ENCODE measurements at places on chromosomes 6 and 20. TPM values are rescaled to one million over a fixed set of nuclear protein-coding genes. Genes with fewer than 3 reads are reported as not detected.
A peak's percentile ranks its signal among the peaks of the same experiment; 100 is the strongest.

Gene EBF4
- total RNA-seq: not detected

- no peaks in the 10 kb centered on the region for H3K4me1 ChIP-seq
- no peaks in the 10 kb centered on the region for H3K27me3 ChIP-seq
- no peak overlapping the region for H3K4me3 ChIP-seq
Observed at GRCh38 chr6:117495869-117496268, 13.4 kb downstream of the DCBLD1 start.

Gene XKR7
- not detected for total RNA-seq

- H3K27me3 ChIP-seq: no peaks in the 10 kb centered on the region
- no peaks in the 10 kb centered on the region for H3K36me3 ChIP-seq
- no peaks in the 10 kb centered on the region for H3K4me1 ChIP-seq
- no peak overlapping the region for H3K27ac ChIP-seq
Observed at GRCh38 chr6:92710048-92710447, 709.3 kb downstream of the EPHA7 start.

Gene FAM83C
- total RNA-seq: not detected

- peak overlapping the region; percentile 63 for H3K27ac ChIP-seq
- peaks cover 7% of the 10 kb centered on the region for H3K27me3 ChIP-seq
- peak; percentile 31 for DNase-seq
- H3K4me3 ChIP-seq: no peak overlapping the region
Observed at GRCh38 chr20:51631011-51631950, 88.8 kb upstream of the NFATC2 start.

GRCh38 chr20:46214824-46215488 is 93.3 kb downstream of the CDH22 start:
- no peak overlapping the region for H3K27ac ChIP-seq
- peaks cover 26% of the 10 kb centered on the region for H3K4me1 ChIP-seq
- no peak overlapping the region for H3K4me3 ChIP-seq
- peaks cover 38% of the 10 kb centered on the region for H3K27me3 ChIP-seq
- no peak for DNase-seq
- H3K36me3 ChIP-seq: no peaks in the 10 kb centered on the region

Gene PPP1R14C
- 14.1 TPM for total RNA-seq

Gene PRND
- total RNA-seq: not detected

GRCh38 chr6:145670311-145670710 is 65.0 kb downstream of the EPM2A start:
- no peak overlapping the region for H3K4me3 ChIP-seq
- H3K27me3 ChIP-seq: no peaks in the 10 kb centered on the region
- no peak overlapping the region for H3K27ac ChIP-seq
- H3K36me3 ChIP-seq: no peaks in the 10 kb centered on the region
- DNase-seq: no peak

Gene GJA1
- 0.67 TPM for total RNA-seq

- no peak for DNase-seq
- no peaks in the 10 kb centered on the region for H3K36me3 ChIP-seq
- no peak within 1 kb of the TSS for H3K27ac ChIP-seq
- no peak within 1 kb of the TSS for H3K4me3 ChIP-seq
- 0 out of 2 replicates have a peak, but pooled peaks cover 3% of the 10 kb centered on the region for H3K4me1 ChIP-seq
- H3K27me3 ChIP-seq: no peaks in the 10 kb centered on the region
Observed at GRCh38 chr6:17101422-17102257, at the start of gene STMND1. STMND1 (plus strand) TSS chr6:17102050; CDS start chr6:17102258, 208 bp downstream.

DNA sequence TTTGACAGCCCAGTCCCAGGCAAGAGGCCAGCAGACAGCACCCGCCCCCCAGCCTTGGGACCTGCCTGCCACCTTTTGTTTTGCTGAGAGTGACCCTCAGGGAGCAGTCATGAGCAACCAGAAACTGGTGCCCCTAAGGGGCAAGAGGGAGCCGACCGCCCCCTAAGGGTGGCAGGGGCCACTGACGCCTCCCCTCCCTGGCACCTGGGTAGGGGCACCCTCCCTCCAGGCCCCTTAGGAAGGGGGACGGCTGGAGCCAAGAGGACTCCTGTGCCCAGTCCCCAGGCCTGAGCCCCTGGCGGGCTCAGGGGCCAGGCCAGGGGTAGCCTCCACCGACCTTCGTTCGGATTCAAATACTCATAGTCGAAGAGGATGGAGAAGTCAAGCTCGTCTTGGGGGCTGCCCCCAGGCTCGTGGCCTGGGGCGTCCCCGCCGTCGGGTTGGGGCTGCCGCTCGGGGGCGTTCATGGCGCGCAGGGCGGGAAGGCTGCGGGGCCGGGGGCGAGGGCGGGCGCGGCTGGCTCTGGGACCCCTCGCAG is 417 bp downstream of the NFATC2 start:
- peak overlapping the region; percentile 72 for H3K4me3 ChIP-seq
- H3K27ac ChIP-seq: peak overlapping the region; percentile 76
- H3K4me1 ChIP-seq: peaks cover 30% of the 10 kb centered on the region
- peaks cover 18% of the 10 kb centered on the region for H3K36me3 ChIP-seq
- peaks cover 4% of the 10 kb centered on the region for H3K27me3 ChIP-seq

DNA sequence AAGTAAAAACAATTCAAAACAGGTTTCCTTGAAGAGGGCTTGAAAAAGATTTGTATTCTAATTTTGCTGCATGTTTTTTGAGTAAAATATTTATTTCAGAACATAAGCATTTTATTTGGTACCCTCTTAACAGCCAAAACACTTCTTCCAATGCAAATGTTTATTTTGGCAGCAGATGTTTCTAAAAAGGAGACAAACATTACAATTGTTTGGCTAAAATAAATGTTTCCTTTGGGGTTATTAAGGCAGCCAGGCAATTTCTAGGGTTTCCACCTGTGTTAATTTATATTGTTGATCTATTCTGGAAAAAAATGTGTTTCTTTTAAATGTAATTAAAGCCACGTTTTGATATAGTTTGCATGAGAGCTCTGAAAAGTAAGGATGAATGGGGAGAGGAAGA is 56.6 kb downstream of the ARID1B start:
- no peaks in the 10 kb centered on the region for H3K4me1 ChIP-seq
- no peak overlapping the region for H3K4me3 ChIP-seq
- no peaks in the 10 kb centered on the region for H3K27me3 ChIP-seq
- H3K27ac ChIP-seq: no peak overlapping the region
- H3K36me3 ChIP-seq: peaks cover 25% of the 10 kb centered on the region

GRCh38 chr6:130775411-130776012 is 51.7 kb upstream of the SMLR1 start:
- no peaks in the 10 kb centered on the region for H3K36me3 ChIP-seq
- no peak for DNase-seq
- no peak overlapping the region for H3K27ac ChIP-seq
- H3K4me3 ChIP-seq: no peak overlapping the region
- H3K27me3 ChIP-seq: no peaks in the 10 kb centered on the region

- no peak overlapping the region for H3K4me3 ChIP-seq
- peaks cover 17% of the 10 kb centered on the region for H3K4me1 ChIP-seq
- H3K36me3 ChIP-seq: no peaks in the 10 kb centered on the region
- H3K27ac ChIP-seq: peak overlapping the region; percentile 93
Observed at GRCh38 chr6:47134476-47135189, 92.5 kb upstream of the ADGRF1 start.

Gene YWHAB
- total RNA-seq: 178 TPM

GRCh38 chr6:41404182-41404845 is 68.9 kb downstream of the NCR2 start:
- H3K27ac ChIP-seq: no peak overlapping the region
- H3K4me1 ChIP-seq: no peaks in the 10 kb centered on the region
- H3K4me3 ChIP-seq: no peak overlapping the region
- no peak for DNase-seq

GRCh38 chr6:141212296-141212695 is 920.4 kb upstream of the GJE1 start:
- H3K4me1 ChIP-seq: no peaks in the 10 kb centered on the region
- H3K36me3 ChIP-seq: no peaks in the 10 kb centered on the region
- no peak for DNase-seq

Gene GRM1
- not detected for total RNA-seq

Gene LY6G6F
- 0.18 TPM for total RNA-seq

Gene DEFB116
- total RNA-seq: not detected

GRCh38 chr6:100065348-100065747 is 71.3 kb upstream of the MCHR2 start:
- no peaks in the 10 kb centered on the region for H3K36me3 ChIP-seq
- no peak overlapping the region for H3K27ac ChIP-seq
- no peak overlapping the region for H3K4me3 ChIP-seq
- H3K27me3 ChIP-seq: no peaks in the 10 kb centered on the region

Gene DEFB132
- not detected for total RNA-seq

- no peak overlapping the region for H3K4me3 ChIP-seq
- no peak overlapping the region for H3K27ac ChIP-seq
Observed at GRCh38 chr20:49682278-49682677, 31.4 kb downstream of the B4GALT5 start.

DNA sequence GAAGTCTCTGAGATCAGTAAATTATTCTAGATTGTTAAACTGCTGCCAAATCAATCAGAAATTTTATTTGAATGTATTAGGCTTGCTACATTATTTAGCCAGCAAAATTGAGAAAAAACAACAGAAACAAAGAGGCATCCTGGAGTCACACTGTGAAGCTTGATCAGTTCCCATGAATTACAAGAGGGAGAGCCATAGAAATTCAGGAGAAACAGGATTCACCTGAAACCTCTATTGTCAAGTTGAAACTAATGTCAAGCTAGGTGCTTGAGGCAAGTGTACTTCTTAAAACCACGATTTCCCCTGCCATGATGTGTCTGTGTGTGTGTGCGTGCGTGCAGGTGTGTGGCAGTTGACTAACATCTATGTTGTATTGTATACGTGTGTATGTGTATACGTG is 439.1 kb upstream of the NOX3 start:
- no peak for DNase-seq
- no peaks in the 10 kb centered on the region for H3K27me3 ChIP-seq
- H3K36me3 ChIP-seq: no peaks in the 10 kb centered on the region

Gene KHDRBS2
- not detected for total RNA-seq

- no peak overlapping the region for H3K4me3 ChIP-seq
- peaks cover 4% of the 10 kb centered on the region for H3K4me1 ChIP-seq
- no peak overlapping the region for H3K27ac ChIP-seq
- H3K36me3 ChIP-seq: no peaks in the 10 kb centered on the region
- peaks cover 47% of the 10 kb centered on the region for H3K27me3 ChIP-seq
Observed at GRCh38 chr6:170462366-170463020, 90.6 kb downstream of the PSMB1 start.

GRCh38 chr20:39631557-39631956 is 669.4 kb downstream of the DHX35 start:
- H3K27me3 ChIP-seq: no peaks in the 10 kb centered on the region
- no peak overlapping the region for H3K27ac ChIP-seq
- no peaks in the 10 kb centered on the region for H3K4me1 ChIP-seq
- DNase-seq: no peak
- H3K36me3 ChIP-seq: no peaks in the 10 kb centered on the region

DNA sequence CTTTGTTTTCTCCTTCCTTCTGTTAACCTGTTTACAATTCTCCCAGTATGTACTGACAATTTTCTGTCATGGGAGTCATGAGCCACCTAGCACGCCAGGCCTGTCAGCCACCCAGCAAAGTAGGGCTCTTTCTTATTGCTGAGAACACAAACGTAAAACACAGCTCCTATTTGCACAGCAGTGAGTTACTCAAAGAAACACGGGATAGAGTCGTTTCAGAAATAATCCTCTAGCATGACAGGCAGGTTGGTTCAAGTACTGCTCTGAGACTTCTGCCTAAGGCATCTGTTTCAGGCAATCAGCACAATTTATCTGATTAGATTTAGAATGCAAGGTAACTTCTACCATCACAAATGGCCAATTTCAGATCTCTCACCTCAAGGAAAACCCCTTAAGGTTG is 88.8 kb downstream of the CD24 start:
- DNase-seq: no peak
- no peaks in the 10 kb centered on the region for H3K36me3 ChIP-seq
- H3K4me1 ChIP-seq: peaks cover 5% of the 10 kb centered on the region
- no peak overlapping the region for H3K4me3 ChIP-seq
- no peaks in the 10 kb centered on the region for H3K27me3 ChIP-seq

Gene SAMD10
- 12.1 TPM for total RNA-seq

Gene CNR1
- 1.5 TPM for total RNA-seq

- H3K4me3 ChIP-seq: peak overlapping the region; percentile 81
- no peak for DNase-seq
- peaks cover 8% of the 10 kb centered on the region for H3K4me1 ChIP-seq
- H3K27ac ChIP-seq: peak overlapping the region; percentile 81
Observed at GRCh38 chr20:5127204-5127858, 523 bp downstream of the CDS2 start.

Gene TCF21
- not detected for total RNA-seq

Gene ASIP
- not detected for total RNA-seq

GRCh38 chr6:35052694-35053565 is 88.2 kb downstream of the TCP11 start:
- H3K36me3 ChIP-seq: no peaks in the 10 kb centered on the region
- H3K27me3 ChIP-seq: no peaks in the 10 kb centered on the region
- no peak overlapping the region for H3K27ac ChIP-seq
- no peak overlapping the region for H3K4me3 ChIP-seq
- H3K4me1 ChIP-seq: peaks cover 5% of the 10 kb centered on the region
- DNase-seq: no peak

Gene TTK
- total RNA-seq: 38.3 TPM

Gene LY86
- total RNA-seq: not detected

GRCh38 chr20:37259031-37259430 is 2.6 kb downstream of the GHRH start:
- no peak overlapping the region for H3K4me3 ChIP-seq
- H3K4me1 ChIP-seq: no peaks in the 10 kb centered on the region
- no peaks in the 10 kb centered on the region for H3K36me3 ChIP-seq
- H3K27me3 ChIP-seq: peaks cover 27% of the 10 kb centered on the region
- no peak overlapping the region for H3K27ac ChIP-seq

- H3K27ac ChIP-seq: no peak overlapping the region
- no peak overlapping the region for H3K4me3 ChIP-seq
- H3K36me3 ChIP-seq: no peaks in the 10 kb centered on the region
- peaks cover 5% of the 10 kb centered on the region for H3K4me1 ChIP-seq
- no peaks in the 10 kb centered on the region for H3K27me3 ChIP-seq
Observed at GRCh38 chr6:139640448-139640847, 266.0 kb upstream of the CITED2 start.

GRCh38 chr6:150252714-150253444 is 110.0 kb downstream of the PPP1R14C start:
- H3K27me3 ChIP-seq: no peaks in the 10 kb centered on the region
- DNase-seq: peak; percentile 89
- H3K27ac ChIP-seq: peak overlapping the region; percentile 47
- H3K4me3 ChIP-seq: no peak overlapping the region
- H3K36me3 ChIP-seq: no peaks in the 10 kb centered on the region

- peak overlapping the region; percentile 80 for H3K27ac ChIP-seq
- H3K4me3 ChIP-seq: no peak overlapping the region
- DNase-seq: no peak
- peaks cover 40% of the 10 kb centered on the region for H3K4me1 ChIP-seq
Observed at GRCh38 chr6:44042989-44043478, 84.2 kb downstream of the MRPL14 start.

Gene SSTR4
- total RNA-seq: not detected

DNA sequence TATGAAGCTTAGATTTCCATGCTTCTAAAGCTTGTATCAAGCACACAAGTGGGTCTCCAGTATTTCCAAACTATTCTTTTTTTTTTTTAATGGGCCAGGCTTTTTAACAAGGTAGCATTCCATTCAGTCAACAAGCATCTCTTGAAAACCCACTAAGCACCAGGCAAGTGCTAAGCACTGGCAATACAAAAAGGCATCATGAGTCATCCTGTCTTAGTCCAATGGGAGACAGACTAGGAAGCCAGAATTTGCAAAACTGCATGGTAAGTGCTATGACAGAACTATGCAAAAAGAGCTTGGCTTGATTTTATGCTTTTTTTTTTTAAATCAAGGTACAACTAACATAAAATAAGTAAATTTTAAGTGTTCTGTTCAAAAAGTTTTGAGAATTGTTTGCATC is 109.3 kb upstream of the DST start:
- no peaks in the 10 kb centered on the region for H3K36me3 ChIP-seq
- no peaks in the 10 kb centered on the region for H3K27me3 ChIP-seq
- H3K27ac ChIP-seq: no peak overlapping the region
- no peak overlapping the region for H3K4me3 ChIP-seq
- no peaks in the 10 kb centered on the region for H3K4me1 ChIP-seq

- no peak overlapping the region for H3K4me3 ChIP-seq
- no peak overlapping the region for H3K27ac ChIP-seq
- H3K4me1 ChIP-seq: peaks cover 4% of the 10 kb centered on the region
- H3K36me3 ChIP-seq: no peaks in the 10 kb centered on the region
Observed at GRCh38 chr6:34447910-34448309, 18.0 kb upstream of the PACSIN1 start.

All from K562 (cell line).